NCI-H748 treated with DMSO at 0.1 percent for 48 hours (cell line): ENCODE measurements at places on chromosomes 12 and 14.

GRCh38 chr14:31194095-31194494 is 13.5 kb downstream of the HECTD1 start:
- DNase-seq = no peak

DNA sequence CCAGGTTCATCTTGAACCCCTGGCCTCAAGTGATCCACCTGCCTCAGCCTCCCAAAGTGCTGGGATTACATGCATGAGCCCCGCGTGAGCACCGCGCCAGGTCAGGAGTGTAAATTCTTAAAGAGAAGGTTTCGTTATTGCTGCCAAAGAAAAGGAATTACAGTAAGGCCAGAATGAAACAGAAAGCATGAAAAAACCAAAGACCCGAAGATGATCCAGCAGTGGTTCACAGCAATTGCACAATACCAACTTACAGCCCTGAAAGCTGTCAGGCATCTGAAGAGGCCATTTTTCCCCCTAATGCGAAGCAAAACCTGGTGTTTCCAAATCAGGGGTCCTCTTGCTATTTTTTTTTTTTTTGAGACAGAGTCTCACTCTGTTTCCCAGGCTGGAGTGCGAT is 10.3 kb downstream of the RBM23 start:
- no peak for DNase-seq

- no peak for DNase-seq
Observed at GRCh38 chr12:53764615-53765014, 12.8 kb upstream of the CISTR start.

DNA sequence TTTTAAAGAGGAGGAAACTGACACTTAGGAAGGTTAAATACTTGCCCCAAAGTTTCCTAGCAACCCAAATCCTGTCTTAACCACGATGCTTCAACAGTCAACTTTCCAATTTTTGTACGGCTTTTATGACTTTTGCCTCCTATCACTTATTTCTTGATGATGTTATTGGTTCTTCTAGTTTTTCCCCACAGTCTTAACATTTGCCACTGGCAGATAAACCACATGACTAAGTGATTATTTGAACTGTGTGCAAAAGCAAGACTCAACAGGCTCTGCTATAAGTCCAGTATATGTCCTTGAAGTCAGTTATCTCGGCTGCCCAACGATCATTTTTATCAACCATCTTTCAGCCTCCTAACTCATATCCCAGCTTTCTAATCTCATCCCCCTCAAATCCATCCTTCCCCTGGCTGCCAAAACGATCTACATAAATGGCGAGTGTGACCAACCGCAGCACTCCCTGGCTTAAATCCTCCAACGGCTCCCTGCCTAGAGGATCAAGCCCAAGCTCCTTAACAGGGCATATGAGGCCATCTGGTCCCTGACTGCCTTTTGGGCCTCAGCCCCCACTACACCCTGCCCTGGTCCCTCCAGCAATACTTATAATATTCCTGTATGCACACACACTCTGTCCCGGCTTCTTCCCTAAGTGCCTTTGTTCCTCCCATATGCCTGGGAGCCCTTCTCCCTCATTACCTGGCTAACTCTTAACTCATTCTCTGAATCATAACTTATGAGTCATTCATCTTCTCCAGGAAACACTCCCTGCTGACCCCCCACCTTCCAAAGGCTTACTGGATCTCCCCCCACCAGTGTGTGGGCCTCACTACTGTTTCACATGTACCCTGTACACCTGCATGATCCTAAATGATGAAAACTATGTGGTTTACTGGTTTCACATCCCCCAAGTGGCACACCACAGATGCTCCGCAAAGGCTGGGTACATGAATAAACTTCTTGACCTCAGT is 8.8 kb downstream of the VPS37B start:
- DNase-seq = no peak

DNA sequence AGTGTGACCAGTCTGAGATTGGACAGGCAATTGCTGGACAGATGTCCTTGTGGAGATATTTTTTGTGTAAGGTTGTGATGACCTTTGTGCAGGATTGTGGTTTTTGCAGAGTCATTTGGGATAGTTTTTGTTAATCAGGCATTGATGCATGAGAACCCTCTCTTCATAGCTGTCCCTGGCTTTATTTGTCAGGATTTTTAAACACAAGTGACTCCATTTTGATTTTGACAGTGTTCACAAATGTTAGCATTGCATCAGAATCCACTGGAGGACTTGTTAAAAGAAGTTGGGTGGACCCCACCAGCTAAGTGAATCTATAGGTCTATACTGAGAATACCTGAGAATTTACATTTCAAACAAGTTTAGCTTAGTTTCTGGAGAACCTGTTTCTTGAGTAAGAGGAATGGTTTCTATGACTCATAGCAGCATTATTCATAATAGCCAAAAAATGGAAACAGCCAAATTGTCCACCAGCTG is 11.8 kb downstream of the FNTB start:
- DNase-seq = no peak
